ENCODE measurements at places on chromosomes 11 and 22. TPM values are rescaled to one million over a fixed set of nuclear protein-coding genes. Genes with fewer than 3 reads are reported as not detected.

NF2 gene
- total RNA-seq: 33.3 TPM

BRSK2 gene
- total RNA-seq: 1.1 TPM

OLFML1 gene
- 0.69 TPM for total RNA-seq

APOC3 gene
- total RNA-seq: 314 TPM

CPSF7 gene
- 29.4 TPM for total RNA-seq

FKBP2 gene
- 53.3 TPM for total RNA-seq

SAA2 gene
- not detected for total RNA-seq

HOATZ gene
- not detected for total RNA-seq

TIMM10 gene
- total RNA-seq: 82.2 TPM

MPZL2 gene
- total RNA-seq: 16.6 TPM

SYT12 gene
- not detected for total RNA-seq

RIC3 gene
- total RNA-seq: not detected

OR51D1 gene
- total RNA-seq: not detected

GPHA2 gene
- 11.6 TPM for total RNA-seq

ZP1 gene
- not detected for total RNA-seq

CRACR2B gene
- total RNA-seq: 14.9 TPM

PAX6 gene
- 0.15 TPM for total RNA-seq
